C1 segment of cervical spinal cord (tissue), 14 donors: ENCODE measurements at places on chromosomes 13 and 19.

- no peak for DNase-seq
Observed at GRCh38 chr19:1807695-1808394, 4.2 kb downstream of the ATP8B3 start.

- peak; percentile 9 for DNase-seq
Observed at GRCh38 chr13:51286135-51287002, 53.1 kb upstream of the SERPINE3 start.

GRCh38 chr13:31468114-31468902 is 268.5 kb downstream of the B3GLCT start:
- no peak for DNase-seq

GRCh38 chr13:24274452-24275021 is 34.8 kb upstream of the C1QTNF9 start:
- DNase-seq: peak; percentile 32

GRCh38 chr13:35672611-35673010 is 196.1 kb upstream of the MAB21L1 start:
- DNase-seq: no peak

DNA sequence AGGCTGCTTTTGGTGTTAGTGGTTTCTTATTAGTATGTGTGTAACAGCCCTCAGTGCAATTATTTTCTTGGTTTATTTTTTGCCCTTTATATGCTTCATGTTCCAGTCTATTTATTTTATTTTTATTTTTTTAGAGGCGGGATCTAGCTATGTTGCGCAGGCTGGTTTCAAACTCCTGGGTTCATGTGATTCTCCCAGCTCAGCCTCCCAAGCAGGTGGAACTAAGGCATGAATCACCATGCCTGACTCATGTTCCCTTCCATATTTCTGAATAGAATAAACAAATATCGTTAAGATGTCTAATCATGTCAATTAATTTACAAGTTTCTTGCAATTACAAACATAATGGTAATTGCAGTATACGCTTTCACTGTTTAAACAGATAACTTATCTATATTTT is 11.7 kb downstream of the SKA3 start:
- DNase-seq: no peak

- DNase-seq: no peak
Observed at GRCh38 chr19:3201072-3201700, 15.5 kb downstream of the NCLN start.

DNA sequence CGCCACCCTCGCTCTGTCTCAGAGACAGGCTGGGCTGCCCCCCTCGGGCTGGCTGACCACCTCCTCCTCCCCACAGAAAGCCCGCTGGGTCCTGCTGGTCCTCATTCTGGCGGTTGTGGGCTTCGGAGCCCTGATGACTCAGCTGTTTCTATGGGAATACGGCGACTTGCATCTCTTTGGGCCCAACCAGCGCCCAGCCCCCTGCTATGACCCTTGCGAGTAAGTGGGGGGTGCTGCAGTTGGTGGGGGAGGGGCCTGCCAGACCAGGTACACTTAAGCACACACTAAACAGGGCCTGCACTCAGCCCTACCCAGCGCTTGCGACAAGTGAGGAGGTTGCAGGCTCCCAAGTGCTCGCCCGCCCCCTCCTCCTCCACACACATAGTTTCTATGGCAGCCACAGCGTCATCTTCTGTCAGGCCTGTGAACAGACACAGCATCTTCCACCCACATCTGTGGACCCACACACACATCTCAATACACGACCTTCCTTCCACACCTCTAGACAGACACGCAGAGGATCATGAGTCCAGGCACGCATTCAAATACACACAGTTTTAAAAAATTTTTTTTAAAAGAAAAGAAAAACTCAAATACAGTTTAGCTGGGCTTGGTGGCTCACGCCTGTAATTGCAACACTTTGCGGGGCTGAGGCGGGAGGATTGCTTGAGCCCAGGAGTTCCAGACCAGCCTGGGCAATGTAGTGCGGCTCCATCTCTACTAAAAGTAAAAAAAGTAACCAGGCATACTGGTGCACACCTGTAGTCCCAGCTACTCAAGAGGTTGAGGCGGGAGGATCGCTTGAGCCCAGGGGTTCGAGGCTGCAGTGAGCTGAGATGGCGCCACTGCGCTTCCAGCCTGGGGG is 18.4 kb downstream of the PLD3 start:
- DNase-seq: no peak

DNA sequence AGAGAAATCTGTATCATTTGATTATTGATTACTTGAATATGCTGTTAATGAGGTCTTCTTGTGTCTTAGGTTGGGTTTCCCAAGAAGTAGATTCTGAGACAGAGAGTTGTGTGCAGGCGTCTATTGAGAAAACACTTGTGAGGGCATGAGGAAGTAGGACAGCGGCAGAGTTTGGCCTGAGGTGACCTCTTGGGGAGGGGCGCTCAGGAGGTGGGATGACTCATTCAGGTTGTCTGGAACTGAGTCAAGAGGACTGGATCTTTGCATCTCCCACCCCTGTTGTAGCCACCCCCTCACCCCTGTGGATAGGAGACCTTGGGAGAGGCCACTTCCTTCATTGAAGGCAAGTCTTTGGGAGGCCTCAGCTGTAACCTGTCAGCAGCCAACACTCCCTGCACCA is 35.2 kb upstream of the WDFY2 start:
- DNase-seq: no peak

GRCh38 chr13:92300651-92301050 is 902.2 kb downstream of the GPC5 start:
- no peak for DNase-seq

DNA sequence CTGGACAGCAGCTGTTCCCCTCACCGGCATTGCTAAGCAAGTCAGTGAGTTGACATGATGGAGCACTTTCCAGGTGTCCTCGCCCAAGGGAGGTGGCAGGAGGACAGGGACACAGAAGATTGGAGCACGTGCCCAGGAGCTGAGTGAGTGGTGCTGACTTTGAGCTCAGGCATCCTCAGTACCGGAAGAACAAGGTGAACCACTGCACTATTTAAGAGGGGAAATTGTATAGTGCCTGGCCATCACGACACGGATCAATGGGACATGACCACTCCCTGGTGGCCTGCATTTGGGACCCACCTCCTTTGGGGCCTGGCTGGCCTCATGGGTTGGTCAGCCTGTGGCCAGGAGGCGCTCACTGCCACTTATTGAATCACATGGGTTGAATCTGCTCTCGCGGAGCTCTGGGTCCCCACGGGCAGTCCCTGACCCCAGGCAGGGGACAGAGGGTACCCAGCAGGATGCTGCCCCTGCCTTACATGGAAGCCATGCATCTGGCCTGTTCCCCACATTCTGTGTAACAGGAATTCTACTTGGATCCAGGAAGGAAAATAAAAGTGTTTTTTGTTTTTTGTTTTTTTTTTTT is 206.9 kb upstream of the ZNF536 start:
- DNase-seq: no peak

GRCh38 chr13:101763191-101763590 is 310.7 kb downstream of the ITGBL1 start:
- no peak for DNase-seq

DNA sequence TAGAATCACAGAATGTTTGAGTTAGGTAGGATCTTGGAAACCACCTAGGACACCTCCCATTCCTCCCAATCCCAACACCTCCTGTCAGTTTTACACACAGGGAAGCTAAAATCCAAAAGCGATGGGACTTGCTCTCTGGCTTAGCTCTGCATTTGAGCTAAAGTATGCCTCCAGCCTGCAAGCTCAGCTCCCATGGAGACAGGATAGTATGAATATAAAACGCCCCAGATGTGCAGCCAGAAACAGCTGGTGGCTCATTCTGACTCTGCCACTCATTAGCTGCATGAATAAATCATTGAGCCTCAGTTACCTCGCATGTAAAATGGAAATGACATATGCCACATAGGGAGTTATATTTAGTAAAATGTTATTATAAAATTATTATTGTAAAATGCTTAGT is 336.0 kb downstream of the SUCLA2 start:
- DNase-seq: no peak

DNA sequence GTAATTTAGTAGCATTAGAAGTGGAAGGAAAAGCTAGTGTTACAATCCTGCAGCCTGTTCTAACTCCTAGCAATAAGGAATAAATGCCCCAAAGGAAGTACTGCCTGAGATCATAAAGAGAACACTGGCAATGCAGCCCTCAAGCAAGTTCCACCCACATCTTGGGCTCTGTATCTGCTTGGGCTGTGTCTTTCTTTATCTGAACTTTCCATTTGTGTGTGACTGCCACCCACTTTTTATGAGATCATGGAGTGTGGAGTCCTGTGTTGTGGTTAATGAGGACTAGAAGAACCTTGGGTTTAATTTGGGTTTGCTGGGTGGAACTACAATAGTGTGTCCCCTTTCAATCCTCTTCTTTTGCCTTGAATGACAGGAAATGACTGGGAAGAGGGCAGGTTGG is 38.2 kb downstream of the RFXAP start:
- no peak for DNase-seq

- no peak for DNase-seq
Observed at GRCh38 chr19:52941941-52942385, 18.7 kb upstream of the ZNF888 start.

- no peak for DNase-seq
Observed at GRCh38 chr13:79628463-79628862, 147.5 kb downstream of the NDFIP2 start.

DNA sequence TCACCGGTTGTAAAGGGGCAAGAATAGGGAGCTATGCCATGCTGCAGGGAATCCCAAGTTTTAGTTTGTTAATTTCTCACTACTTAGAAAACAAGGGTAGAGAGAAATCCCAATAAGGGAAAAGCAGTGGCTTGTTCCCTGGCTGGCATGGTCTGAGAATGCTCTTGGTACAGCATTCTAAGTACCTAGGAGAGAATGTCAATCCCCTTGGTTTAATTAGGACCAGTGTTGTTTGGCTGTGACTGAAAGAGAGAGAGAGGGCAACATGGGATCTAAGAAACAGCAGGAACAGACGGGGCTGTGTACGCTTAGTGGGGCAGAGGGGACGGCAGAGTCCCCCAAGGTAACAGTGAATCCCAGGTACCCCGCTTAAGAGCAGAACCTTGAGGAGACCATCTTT is 228.8 kb downstream of the PCDH9 start:
- DNase-seq: no peak

DNA sequence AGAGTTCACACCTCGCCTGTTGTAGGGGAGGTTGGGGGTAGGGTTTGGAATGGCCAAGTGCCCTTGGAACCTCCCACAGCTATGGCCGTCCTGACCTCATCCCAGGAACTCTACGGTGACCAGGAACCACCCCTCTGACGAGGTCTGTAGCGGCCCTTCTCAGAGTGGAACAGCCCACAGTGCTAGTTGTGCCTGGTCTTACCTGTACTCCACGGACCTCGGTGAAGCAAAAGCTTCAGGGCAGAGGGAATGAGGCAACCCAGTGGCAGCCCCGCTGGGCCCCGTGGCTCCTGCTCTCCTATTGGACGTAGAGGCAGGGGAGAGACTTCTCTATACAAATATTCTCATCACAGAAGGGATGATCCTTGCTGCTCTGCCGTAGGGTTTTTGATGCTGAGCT is 7.1 kb downstream of the TSSK6 start:
- no peak for DNase-seq

DNA sequence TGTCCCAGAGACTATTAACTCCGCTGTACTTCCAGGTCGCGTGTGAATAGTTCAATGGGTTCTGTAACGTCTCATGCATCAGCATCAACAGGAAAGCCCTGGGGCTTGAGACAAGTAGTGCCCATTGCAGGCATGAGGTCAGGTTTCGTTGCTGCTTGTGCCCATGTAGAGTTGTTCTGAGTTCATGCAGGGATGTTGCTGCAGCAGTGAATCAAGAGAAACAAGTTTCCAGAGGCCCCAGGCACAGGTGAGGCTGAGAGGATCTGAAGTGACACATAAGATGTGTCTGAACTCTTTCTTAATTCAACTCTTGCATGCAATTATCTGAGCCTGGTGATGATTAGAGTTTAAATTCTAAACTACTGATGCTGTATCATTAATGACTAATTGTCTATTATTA is 8.6 kb upstream of the ZNF283 start:
- DNase-seq: no peak

DNA sequence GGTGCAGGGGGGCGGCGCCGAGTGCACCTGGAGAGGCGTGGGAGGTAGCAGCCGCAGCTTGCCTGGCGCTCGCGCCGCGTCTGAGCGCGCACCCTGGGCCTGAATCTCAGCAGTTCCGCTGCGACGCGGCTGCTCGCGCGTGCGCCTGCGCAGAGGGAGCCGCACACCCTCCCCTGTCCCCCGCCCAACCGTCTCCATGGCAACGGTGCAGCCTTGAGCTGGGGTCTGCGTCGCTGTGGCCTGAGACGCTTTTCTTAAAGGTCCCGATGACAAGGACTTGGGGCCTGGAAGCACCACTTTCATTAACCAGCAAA is at the start of gene PNMA8B:
TSS of gene PNMA8B (minus strand) at position 82 of the 314 bp plus-strand sequence. CDS start 402 bp downstream, outside the sequence.
- DNase-seq: peak; percentile 64

DNA sequence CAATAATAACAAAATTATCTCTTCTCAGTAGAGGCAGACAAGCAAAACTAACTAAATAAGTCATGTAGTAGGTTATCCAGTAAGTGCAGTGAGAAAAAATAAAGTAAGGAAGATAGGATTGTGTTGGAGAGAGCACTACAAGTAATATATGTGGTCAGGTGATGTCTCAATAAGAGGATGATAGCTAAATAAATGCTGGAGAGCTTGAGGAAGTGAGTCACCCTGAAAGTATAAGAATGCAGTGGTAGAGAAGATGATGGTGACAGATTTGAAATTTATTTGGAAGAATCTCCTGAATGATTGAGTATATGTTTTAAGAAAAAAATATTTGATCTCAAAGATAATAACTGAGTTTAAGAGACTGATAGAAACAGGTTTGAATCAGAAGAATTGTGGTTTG is 152.2 kb upstream of the PRR20A start:
- DNase-seq: no peak

DNA sequence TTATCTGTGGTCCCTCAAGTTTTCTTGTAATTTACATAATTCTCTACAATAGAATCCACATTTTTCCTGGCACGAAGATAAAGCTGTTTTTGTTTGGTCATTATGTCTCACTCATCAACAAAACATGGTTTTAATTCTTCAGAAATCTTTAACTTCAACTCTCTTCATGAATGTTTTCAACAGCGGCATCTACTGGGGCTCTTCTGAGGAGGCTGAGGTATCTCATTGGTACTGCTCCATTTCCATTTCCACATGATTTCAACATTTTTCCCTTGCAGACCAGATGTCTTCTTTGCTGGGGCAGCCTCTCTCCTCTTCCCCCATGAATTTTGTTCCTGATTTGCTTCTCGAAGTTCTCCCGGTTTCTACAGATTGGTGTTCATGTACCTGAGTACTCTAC is 5.8 kb upstream of the KBTBD7 start:
- DNase-seq: no peak

GRCh38 chr13:30607908-30608307 is 9.8 kb upstream of the USPL1 start:
- no peak for DNase-seq

DNA sequence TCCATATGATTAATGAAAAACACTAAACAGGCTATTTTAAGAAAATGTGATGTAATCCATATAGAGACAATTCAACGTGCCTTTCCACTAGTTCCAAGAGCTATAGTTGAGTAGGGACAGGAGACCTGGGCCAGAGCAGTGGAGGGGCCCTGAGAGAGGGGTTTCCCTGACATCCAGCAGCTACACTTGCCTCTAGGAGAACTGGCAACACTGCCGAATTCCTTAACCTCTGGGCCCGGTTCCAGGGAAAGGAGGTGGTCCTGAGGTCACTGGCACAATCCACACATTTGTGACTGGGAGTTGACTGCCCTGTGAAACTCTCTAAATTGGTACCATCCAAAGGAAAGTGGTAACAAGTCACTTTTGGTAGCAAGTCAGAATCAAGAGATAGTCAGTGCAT is 264.4 kb downstream of the DCLK1 start:
- no peak for DNase-seq
